Activated T-cell treated with anti-CD3 and anti-CD28 coated beads, Interleukin-2, amount 50 U/mL, for 72 hours (primary cell): ENCODE measurements at places on chromosomes 3 and 15. TPM values are rescaled to one million over a fixed set of nuclear protein-coding genes. Genes with fewer than 3 reads are reported as not detected.

DNA sequence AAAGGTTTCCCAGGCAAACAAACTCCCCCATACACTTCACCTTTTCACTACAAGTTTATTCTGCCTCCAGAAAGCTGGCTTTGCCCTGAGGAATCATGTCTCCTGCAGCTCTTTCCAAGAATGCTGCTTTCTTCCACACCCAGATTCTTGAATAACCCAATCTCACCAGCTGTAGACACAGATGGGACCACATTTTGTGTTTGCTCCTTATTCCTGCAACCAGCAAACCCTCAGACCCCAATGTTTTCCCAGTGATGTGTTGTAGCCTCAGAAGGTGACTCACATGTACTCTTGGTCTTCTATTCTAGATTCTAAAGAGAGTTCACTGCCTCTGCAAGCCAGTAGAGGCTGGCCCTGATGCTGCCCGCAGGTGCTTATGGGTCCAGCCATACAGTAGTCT is 23.6 kb upstream of the TRIM59 start:
- H3K36me3 ChIP-seq, result peaks cover 6% of the 10 kb centered on the region
- H3K27me3 ChIP-seq, result peaks cover 20% of the 10 kb centered on the region
- H3K4me3 ChIP-seq, result no peak overlapping the region
- no peak for DNase-seq
- no peak overlapping the region for H3K27ac ChIP-seq

CLDN16 gene
- total RNA-seq, result not detected

ANKRD34C gene
- not detected for total RNA-seq

- no peaks in the 10 kb centered on the region for H3K27me3 ChIP-seq
- DNase-seq, result no peak
- H3K27ac ChIP-seq, result no peak overlapping the region
- H3K36me3 ChIP-seq, result peaks cover 2% of the 10 kb centered on the region
- H3K4me1 ChIP-seq, result no peaks in the 10 kb centered on the region
Measured at GRCh38 chr15:87538327-87538834, 718.2 kb downstream of the NTRK3 start.

GRCh38 chr15:39028069-39028468 is 463.5 kb upstream of the RASGRP1 start:
- H3K4me1 ChIP-seq, result no peaks in the 10 kb centered on the region
- H3K27ac ChIP-seq, result no peak overlapping the region
- H3K27me3 ChIP-seq, result no peaks in the 10 kb centered on the region
- no peaks in the 10 kb centered on the region for H3K36me3 ChIP-seq
- no peak overlapping the region for H3K4me3 ChIP-seq
- no peak for DNase-seq

PLXNA1 gene
- total RNA-seq, result 3.7 TPM

DNA sequence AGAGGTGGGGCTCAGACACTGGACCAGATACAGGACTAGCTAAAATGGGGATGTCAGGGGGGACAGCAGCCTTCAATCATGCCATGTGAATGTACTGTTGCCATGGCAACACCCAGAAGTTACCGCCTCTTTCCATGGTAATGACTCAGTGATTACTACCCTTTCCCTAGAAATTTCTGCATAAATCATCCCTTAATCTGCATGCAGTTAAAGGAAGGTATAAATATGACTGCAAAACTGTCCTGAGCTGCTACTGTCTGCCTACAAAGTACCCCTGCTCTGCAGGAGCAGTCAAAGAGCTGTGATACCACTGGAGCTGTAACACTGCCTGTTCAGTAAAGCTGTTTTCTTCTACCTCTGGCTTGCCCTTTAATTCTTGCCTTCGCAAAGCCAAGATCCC is 168.2 kb downstream of the PEAK1 start:
- no peak overlapping the region for H3K4me3 ChIP-seq
- DNase-seq, result no peak
- H3K27ac ChIP-seq, result no peak overlapping the region
- H3K4me1 ChIP-seq, result peaks cover 4% of the 10 kb centered on the region
- no peaks in the 10 kb centered on the region for H3K36me3 ChIP-seq

DNA sequence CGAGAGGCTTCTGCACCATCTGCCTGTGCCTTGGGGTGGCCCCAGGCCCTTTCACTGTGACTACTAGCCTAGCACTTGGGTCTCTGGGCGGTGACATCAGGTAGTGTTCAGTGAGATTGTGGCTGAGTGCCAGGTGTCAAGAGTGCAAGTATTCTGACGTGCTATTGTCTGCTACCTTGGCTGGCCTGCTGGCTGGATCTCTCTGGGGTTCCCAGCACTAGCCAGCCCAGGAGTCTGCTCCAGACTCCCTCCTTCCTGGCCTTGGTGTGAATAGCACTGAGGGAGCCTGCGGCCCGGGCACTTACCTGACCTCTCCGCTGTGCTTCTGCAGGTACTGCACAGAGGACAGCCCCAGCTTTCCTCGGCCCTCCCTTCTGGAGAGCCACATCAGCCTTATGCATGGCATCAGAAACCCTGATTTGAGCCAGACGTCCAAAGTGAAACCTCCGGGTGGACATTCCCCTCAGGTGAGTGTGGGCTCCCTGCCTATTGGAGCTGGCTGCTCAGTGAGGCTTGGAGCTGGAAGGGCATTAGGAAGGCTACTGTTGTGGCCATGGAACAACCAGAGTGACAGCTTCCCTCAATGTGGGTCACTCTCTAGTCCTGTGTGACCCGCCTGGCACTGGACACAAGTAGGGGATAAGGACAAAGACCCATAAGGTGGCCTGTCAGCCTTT is 17.5 kb upstream of the ALPK3 start:
- H3K4me1 ChIP-seq, result no peaks in the 10 kb centered on the region
- peaks cover 8% of the 10 kb centered on the region for H3K36me3 ChIP-seq
- no peaks in the 10 kb centered on the region for H3K27me3 ChIP-seq
- H3K4me3 ChIP-seq, result no peak overlapping the region
- H3K27ac ChIP-seq, result no peak overlapping the region
- DNase-seq, result no peak

DNA sequence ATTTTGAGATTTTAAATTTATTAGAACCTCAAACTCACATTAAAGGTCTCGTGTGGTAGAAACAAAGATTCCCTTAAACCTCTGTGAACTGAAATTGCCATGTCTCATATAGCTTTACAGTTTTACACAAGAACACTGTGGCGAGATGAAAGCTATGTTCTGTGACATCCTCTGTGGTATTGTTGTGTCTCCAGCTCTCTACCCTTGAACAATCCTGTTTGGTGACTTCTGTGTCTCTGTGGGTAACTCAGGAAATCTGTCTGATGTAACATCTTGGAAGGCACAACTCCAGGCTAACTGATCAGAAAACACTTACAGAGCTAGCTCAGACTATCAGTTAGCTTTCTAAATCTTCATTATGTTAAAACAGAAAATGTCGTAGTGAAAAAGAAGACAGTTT is 318.8 kb upstream of the GBE1 start:
- no peak for DNase-seq
- H3K27me3 ChIP-seq, result no peaks in the 10 kb centered on the region
- H3K4me1 ChIP-seq, result no peaks in the 10 kb centered on the region
- no peak overlapping the region for H3K27ac ChIP-seq
- no peaks in the 10 kb centered on the region for H3K36me3 ChIP-seq

LYZL4 gene
- total RNA-seq, result not detected

DNA sequence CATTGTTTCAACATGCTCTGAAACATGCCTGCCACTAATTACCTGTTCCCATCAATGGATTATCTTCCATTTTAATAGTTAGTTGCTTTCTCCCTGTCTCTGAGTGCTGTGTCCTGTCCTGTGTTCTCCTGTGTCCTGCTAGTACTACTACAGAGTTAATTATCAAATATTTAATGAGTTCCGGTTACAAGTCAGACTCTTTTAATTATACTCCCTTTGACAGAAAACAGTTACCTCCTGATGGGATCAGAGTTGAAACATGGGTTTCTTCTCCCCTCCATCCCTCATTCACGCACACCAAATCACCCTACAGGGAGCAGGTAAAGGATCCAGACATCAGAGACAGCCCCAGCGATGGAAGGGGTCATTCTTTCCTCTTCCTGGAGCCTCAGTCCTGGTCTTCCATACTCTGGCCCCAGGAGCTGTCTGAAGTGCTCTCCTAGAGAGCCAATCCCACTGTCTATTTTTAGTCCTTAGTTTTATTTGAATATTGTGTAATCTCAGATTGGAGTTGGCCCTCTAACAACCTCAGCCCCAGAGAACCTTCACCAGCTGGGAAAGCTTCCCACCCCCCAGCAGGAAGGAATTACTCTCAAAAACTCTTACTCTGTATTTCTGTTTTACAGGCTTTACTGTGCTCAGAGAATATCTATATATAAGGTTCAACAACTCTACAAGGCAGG is 137.0 kb upstream of the C2CD4B start:
- no peak overlapping the region for H3K4me3 ChIP-seq
- no peak overlapping the region for H3K27ac ChIP-seq
- H3K27me3 ChIP-seq, result peaks cover 19% of the 10 kb centered on the region
- peaks cover 7% of the 10 kb centered on the region for H3K4me1 ChIP-seq
- no peak for DNase-seq

MYL3 gene
- total RNA-seq, result not detected

DNA sequence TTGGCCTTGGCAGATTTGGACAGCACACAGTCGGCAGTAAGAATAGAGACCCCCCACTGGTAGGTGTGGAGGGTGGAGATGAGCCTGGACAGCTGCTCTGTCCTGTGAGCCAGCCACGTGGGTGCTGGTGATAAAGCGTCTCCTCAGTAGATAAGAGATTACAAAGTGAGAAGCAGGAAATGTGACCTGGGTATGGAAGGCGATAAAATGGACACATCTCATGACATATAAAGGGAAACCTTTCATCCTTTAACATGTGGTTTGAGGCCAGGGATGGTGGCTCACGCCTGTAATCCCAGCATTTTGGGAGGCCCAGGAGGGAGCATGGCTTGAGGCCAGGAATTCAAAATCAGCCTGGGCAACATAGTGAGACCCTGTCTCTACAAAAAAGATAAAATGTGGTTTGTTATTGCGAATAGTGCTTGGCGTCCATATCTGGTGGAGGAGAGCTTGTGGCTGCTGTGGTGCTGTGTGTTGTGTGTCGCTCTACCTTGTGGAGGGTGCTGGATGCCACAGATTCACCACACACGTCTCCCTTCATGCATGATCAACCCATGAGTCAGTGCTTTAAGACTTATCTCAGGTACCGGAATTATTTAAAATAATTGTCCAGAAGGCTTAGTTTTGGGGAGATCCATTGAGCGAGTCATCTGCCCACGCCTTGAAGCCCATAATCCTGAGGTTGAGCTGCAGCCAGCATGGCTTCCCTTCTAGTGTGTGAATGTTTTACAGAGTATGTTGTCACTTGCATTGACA is 157.0 kb downstream of the GABRG3 start:
- no peak overlapping the region for H3K27ac ChIP-seq
- no peak for DNase-seq
- no peaks in the 10 kb centered on the region for H3K36me3 ChIP-seq
- no peak overlapping the region for H3K4me3 ChIP-seq
- H3K27me3 ChIP-seq, result no peaks in the 10 kb centered on the region

GRCh38 chr15:48636511-48636910 is 9.0 kb downstream of the FBN1 start:
- no peaks in the 10 kb centered on the region for H3K36me3 ChIP-seq
- DNase-seq, result no peak
- no peak overlapping the region for H3K27ac ChIP-seq
- H3K4me1 ChIP-seq, result peaks cover under 1% of the 10 kb centered on the region

- no peak overlapping the region for H3K4me3 ChIP-seq
- peaks cover 2% of the 10 kb centered on the region for H3K36me3 ChIP-seq
- H3K4me1 ChIP-seq, result peaks cover 17% of the 10 kb centered on the region
- H3K27me3 ChIP-seq, result no peaks in the 10 kb centered on the region
Measured at GRCh38 chr3:53192608-53193007, 31.6 kb downstream of the PRKCD start.

DNA sequence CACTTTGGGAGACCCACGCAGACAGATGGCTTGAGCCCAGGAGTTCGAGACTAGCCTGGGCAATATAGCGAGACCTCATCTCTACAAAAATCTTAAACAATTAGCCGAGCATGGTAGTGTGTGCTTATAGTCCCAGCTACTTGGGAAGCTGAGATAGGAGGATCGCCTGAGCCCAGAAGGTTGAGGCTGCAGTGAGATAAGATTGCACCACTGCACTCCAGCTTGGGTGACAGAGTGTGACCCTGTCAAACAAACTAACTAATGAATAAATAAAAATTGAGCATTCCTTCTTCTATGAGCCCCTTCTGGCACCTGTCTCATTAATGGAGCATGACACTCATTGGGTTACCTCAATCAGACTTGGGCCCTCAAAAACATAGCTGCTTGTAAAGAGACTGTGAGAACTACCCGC is 7.5 kb downstream of the ZDHHC3 start:
- H3K36me3 ChIP-seq, result no peaks in the 10 kb centered on the region
- no peak overlapping the region for H3K4me3 ChIP-seq
- peaks cover 81% of the 10 kb centered on the region for H3K4me1 ChIP-seq
- no peak overlapping the region for H3K27ac ChIP-seq
- H3K27me3 ChIP-seq, result no peaks in the 10 kb centered on the region
- no peak for DNase-seq

CDCP1 gene
- 2.8 TPM for total RNA-seq

NAA50 gene
- 90.5 TPM for total RNA-seq

DNA sequence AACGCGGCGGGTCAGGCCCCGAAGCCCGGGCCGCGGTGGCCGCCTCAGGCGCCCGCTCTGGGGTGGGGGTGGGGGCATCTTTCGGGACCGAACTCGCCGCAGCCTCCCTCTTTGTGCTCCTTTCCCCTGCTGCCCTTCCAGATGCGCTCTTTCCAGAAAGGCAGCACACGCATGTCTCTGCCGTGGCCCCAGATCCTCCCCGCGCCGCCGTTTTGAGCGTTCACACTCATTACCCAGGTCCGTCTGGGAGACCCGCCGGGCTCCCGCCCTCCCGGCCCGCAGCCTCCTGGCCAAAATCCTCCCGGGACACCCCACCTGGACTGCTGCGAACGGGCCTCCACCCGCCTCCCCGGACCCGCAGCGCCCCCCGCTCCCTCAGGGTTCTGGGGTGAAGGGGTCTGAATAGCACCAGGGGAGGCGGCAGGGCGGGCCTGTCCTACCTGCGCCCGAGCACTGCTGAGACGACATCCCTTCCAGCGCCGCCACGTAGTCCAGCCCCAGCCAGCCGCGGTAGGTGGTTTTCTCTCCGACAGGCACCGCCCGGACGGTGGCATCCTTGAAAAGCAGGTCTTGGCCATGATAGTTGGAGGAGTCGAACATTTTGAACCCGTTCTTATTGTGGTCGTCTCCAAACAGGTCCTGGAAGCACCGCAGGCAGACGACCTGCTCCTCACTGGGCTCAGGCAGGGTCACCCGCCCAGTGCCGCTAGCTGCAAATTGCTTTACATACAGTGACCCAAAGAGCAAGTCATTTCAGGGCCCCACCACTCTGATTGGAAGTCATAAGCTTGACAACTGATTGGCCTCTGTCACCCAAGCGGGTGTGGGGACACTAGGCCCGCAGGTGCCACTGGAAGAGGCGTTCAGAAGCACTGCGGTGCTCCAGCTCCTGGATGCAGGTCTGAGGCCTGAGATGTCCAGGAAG is 25.9 kb downstream of the MELTF start:
- peak overlapping the region; percentile 83 for H3K4me3 ChIP-seq
- peak; percentile 36 for DNase-seq
- H3K27ac ChIP-seq, result peak overlapping the region; percentile 57
- no peaks in the 10 kb centered on the region for H3K36me3 ChIP-seq
- H3K4me1 ChIP-seq, result peaks cover 14% of the 10 kb centered on the region
- peaks cover 10% of the 10 kb centered on the region for H3K27me3 ChIP-seq

GOLGA6L7 gene
- total RNA-seq, result not detected
